Naive B cell (primary cell): ENCODE measurements at places on chromosomes 12 and 14.
A peak's percentile ranks its signal among the peaks of the same experiment; 100 is the strongest.

GRCh38 chr12:54824402-54824801 is 29.9 kb upstream of the MUCL1 start:
- no peak for DNase-seq
- peaks cover 7% of the 10 kb centered on the region for H3K36me3 ChIP-seq
- no peaks in the 10 kb centered on the region for H3K4me1 ChIP-seq
- H3K4me3 ChIP-seq, result no peak overlapping the region
- no peak overlapping the region for H3K27ac ChIP-seq

- no peaks in the 10 kb centered on the region for H3K4me1 ChIP-seq
- H3K27me3 ChIP-seq, result peaks cover 9% of the 10 kb centered on the region
- H3K36me3 ChIP-seq, result no peaks in the 10 kb centered on the region
- no peak overlapping the region for H3K4me3 ChIP-seq
- no peak overlapping the region for H3K27ac ChIP-seq
Observed at GRCh38 chr14:96634481-96634880, 132.3 kb downstream of the PAPOLA start.

DNA sequence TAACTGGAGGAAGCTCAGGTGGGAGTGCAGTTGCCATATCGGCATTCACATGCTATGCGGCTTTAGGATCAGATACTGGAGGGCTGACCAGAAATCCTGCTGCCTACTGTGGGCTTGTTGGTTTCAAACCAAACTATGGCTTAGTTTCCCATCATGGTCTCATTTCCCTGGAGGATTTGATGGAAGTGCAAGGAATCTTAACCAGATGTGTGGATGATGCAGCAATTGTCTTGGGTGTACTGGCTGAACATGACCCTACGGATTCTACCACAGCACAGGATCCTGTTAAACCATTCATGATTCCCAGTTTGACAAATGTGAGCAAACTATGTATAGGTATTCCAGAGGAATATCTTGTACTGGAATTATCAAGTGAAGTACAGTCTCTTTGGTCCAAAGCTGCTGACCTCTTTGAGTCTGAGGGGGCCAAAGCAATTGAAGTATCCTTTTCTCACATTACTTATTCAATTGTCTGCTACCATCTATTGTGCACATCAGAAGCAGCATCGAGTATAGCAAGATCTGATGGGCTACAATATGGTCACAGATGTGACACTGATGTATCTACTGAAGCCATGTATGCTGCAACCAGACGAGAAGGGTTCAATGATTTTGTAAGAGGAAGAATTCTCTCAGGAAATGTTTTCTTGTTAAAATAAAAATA is 42.9 kb downstream of the RALGAPA1 start:
- H3K27ac ChIP-seq, result no peak overlapping the region
- DNase-seq, result no peak
- H3K27me3 ChIP-seq, result no peaks in the 10 kb centered on the region
- H3K4me1 ChIP-seq, result no peaks in the 10 kb centered on the region
- H3K4me3 ChIP-seq, result no peak overlapping the region

DNA sequence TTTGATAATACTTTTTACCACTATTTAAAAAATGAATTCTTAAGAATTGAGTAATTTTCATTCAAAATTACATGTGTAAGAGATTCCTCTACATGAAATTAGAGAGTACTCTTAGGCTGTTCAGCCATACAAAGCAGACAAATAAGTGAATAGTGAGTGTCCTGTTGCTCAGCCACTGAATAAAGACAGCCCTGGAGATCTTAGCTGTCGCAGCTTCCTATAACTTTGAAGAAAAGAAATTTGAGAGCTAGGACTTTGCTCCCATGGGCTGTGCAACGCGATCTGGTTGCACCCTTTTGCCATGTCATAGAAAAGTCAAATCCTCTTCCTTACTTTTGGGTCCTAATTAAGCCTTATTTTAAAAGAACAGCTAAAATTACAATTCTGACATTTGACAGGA is 40.9 kb upstream of the LRIG3 start:
- no peak for DNase-seq
- no peak overlapping the region for H3K27ac ChIP-seq
- no peaks in the 10 kb centered on the region for H3K36me3 ChIP-seq
- H3K4me1 ChIP-seq, result no peaks in the 10 kb centered on the region
- H3K4me3 ChIP-seq, result no peak overlapping the region

DNA sequence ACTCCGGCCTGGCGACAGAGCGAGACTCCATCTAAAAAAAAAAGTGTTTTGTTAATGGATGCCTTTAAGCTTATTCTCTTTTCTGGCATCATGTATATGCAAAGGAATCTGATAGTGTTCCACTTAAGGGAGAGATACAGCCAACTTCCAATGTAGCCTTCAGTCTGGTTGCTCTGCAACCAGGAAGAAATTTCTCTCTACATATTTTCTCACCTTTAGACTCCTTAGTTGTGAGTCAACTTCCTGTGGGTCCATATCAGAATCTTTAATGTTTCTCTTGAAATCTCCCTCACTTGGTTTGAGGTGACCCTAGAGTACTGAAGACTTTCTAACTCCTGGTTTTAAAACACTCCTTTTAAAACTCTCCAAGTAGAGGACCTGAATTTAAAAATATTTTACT is 340.4 kb downstream of the SLC6A15 start:
- no peaks in the 10 kb centered on the region for H3K4me1 ChIP-seq
- no peaks in the 10 kb centered on the region for H3K27me3 ChIP-seq
- no peaks in the 10 kb centered on the region for H3K36me3 ChIP-seq
- DNase-seq, result no peak

DNA sequence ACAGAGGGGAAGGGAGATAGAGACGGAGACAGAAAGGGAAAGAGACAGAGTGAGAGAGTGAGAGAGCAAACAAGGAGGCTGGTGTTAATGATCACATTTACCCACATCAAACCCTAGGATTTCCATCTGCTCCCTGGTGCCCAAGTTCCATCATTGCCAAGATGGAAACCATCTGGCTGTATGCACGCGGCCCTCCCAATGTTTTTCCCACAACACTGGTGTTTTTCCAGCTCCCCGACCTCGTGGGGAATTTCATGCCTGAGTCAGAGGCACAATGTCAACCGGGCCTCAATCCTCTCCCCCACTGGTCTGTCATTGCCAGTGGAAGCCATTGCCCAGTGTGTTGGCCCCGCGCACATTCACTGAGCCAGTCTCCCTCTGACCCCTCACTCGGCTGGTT is 19.9 kb upstream of the BDKRB2 start:
- H3K36me3 ChIP-seq, result no peaks in the 10 kb centered on the region
- no peak overlapping the region for H3K27ac ChIP-seq
- no peaks in the 10 kb centered on the region for H3K4me1 ChIP-seq
- no peak overlapping the region for H3K4me3 ChIP-seq
- H3K27me3 ChIP-seq, result peaks cover 65% of the 10 kb centered on the region

GRCh38 chr12:112218150-112218549 is 92.8 kb downstream of the TRAFD1 start:
- H3K27ac ChIP-seq, result peak overlapping the region; percentile 51
- H3K27me3 ChIP-seq, result no peaks in the 10 kb centered on the region
- H3K4me3 ChIP-seq, result no peak overlapping the region
- H3K4me1 ChIP-seq, result peaks cover 25% of the 10 kb centered on the region
- no peak for DNase-seq

DNA sequence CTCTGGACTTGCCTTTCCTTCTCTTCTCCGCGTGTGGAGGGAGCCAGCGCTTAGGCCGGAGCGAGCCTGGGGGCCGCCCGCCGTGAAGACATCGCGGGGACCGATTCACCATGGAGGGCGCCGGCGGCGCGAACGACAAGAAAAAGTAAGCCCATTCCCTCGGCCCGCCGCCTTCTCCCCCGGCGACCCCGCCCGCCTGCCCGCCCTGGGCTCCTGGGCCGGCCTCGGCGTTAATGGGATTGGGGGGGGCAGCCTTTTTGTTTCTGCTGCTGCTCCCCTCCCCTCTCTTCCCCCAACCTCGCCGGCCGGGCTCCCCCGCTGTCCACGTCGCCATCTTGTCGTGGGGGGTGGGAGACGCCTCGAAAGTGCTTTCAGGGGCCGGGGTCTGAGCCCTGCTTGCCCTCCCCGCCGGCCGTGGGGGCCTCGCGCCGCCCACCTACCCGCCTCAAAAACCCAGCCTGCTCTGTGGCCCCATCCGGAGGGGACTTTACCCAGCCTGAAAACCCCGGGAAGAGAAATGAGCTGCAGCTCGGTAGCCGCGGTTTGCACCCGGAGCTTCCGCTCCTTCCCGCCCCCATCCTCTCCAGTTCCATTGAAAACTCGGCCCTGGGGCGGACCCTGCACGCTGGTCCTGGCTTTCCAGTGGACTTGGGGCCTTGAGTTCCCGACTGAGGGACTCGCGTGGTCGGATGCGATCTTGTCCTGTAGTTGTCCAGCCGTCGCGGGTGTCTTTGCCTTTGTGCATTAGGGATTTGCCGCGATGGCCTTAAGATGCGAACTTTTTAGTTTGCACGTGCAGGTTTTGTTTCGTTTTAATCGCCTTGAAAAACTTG is 598 bp downstream of the HIF1A start:
- H3K27me3 ChIP-seq, result no peaks in the 10 kb centered on the region
- H3K27ac ChIP-seq, result peak overlapping the region; percentile 99
- peaks cover 2% of the 10 kb centered on the region for H3K36me3 ChIP-seq
- peaks cover 51% of the 10 kb centered on the region for H3K4me1 ChIP-seq
- no peak for DNase-seq
- peak overlapping the region; percentile 98 for H3K4me3 ChIP-seq

GRCh38 chr12:50734409-50735263 is 29.3 kb upstream of the ATF1 start:
- peaks cover 53% of the 10 kb centered on the region for H3K36me3 ChIP-seq
- no peaks in the 10 kb centered on the region for H3K4me1 ChIP-seq
- H3K27ac ChIP-seq, result peak overlapping the region; percentile 41

DNA sequence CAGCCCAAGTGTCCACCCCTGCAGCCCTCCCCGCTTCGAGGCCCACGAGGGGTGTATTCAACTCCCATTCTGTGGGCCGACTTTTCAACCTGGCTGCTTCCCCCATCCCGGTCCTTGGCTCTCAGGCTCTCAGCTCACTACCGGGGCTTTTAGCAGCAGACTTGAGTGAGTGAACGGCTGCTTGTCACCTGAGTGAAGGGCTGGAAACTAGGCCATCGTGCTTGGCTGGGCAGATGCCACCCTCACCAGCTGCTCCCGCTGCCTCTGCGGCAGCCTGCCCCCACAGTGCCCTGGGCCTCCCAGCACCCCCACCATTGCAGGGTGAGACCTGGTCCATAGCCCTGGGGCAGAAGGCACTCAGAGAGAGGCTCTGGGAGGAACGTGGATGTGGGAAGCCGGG is 59.9 kb downstream of the SLC6A12 start:
- H3K4me3 ChIP-seq, result no peak overlapping the region
- H3K4me1 ChIP-seq, result peaks cover 7% of the 10 kb centered on the region
- H3K27me3 ChIP-seq, result peaks cover 14% of the 10 kb centered on the region
- H3K27ac ChIP-seq, result no peak overlapping the region
- H3K36me3 ChIP-seq, result no peaks in the 10 kb centered on the region

GRCh38 chr14:69038455-69039287 is 59.6 kb upstream of the ACTN1 start:
- H3K4me3 ChIP-seq, result no peak overlapping the region
- no peak for DNase-seq
- peaks cover 28% of the 10 kb centered on the region for H3K27me3 ChIP-seq
- H3K36me3 ChIP-seq, result no peaks in the 10 kb centered on the region

DNA sequence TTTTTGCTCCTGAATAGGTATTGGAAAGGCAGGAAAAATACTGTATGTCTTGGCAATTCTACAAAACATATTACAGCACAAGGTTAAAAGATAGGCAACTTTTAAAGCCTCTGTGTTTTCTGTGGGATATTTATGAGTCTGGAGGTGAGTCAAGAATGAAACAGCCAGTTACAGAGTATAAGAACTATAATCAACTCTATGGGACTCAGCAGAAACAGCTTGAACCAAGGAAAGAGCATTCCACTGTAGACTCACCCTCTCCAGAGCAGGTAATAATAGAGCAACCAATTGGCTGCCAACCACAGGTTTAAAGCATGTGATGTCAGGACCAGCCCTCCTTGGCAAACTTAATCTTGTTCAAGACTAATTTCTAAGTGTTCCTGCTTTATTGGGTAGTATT is 100.5 kb upstream of the MDM1 start:
- H3K36me3 ChIP-seq, result peaks cover 6% of the 10 kb centered on the region
- no peak overlapping the region for H3K27ac ChIP-seq
- H3K4me1 ChIP-seq, result no peaks in the 10 kb centered on the region
- no peak for DNase-seq
- no peaks in the 10 kb centered on the region for H3K27me3 ChIP-seq
- no peak overlapping the region for H3K4me3 ChIP-seq

DNA sequence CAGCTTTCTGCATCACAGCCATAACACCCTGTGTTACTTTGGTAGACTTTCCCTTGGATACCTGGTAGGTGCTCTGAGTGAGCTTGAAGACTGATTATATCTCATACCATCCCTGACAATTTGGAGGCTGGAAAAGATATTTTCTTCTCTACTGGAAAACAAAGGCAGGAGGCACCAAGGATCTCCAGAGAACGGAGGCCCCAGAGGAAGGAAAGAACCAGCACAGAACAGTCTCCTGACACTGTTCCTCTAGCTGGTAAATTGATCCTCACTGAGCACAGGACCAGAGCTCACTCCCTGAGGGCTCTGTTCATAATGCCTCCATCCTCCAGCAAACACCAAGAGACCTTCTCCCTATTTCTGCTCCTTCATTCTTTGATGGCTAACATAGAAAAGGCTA is at the start of gene OR11G2:
Gene OR11G2 (plus strand): TSS at position 301 of the 400 bp plus-strand sequence. CDS start 6,542 bp downstream, outside the sequence.
- peaks cover 21% of the 10 kb centered on the region for H3K27me3 ChIP-seq
- H3K4me1 ChIP-seq, result no peaks in the 10 kb centered on the region
- H3K27ac ChIP-seq, result no peak within 1 kb of the TSS
- no peaks in the 10 kb centered on the region for H3K36me3 ChIP-seq
- no peak within 1 kb of the TSS for H3K4me3 ChIP-seq

DNA sequence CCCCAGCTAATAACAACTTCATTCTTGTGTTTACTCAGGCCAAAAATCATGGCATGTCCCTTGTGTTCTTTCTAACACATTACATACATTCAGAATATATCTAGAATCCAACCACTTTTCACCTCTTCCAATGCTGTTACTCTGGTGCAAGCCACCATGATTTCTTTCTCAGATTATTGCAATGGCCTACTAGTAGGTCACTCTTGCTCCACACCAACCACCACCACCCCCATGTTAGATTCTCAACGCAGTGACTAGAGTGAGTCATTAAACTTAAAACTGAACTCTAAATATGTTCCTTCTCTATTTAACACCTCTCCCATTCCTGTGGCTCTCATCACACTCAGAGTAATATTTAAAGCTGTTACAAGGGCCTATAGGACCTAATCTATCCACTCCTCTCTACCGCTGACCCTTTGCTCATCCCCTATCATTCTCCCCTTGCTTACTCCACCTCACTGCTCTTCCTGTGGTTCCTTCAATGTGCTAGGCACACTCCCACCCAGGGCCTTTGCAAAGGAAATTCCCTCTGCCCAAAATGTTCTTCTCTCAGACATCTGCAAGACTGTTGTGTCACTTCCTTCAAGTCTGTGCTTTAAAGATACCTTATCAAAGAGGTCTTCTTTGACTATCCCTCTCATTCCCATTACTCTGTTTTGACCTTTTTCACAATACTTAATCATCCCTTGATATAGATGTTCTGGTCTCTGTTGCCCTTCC is 6.6 kb downstream of the RTN1 start:
- DNase-seq, result no peak
- H3K27ac ChIP-seq, result no peak overlapping the region
- no peaks in the 10 kb centered on the region for H3K36me3 ChIP-seq
- H3K4me3 ChIP-seq, result no peak overlapping the region
